ENCODE measurements at places on chromosomes 6 and 20.
A peak's percentile ranks its signal among the peaks of the same experiment; 100 is the strongest.

GRCh38 chr20:37980383-37980782 lies 52.9 kb downstream of the TTI1 start:
- no peak overlapping the region for H3K4me3 ChIP-seq
- H3K36me3 ChIP-seq, result no peaks in the 10 kb centered on the region
- no peak for DNase-seq
- no peak overlapping the region for H3K27ac ChIP-seq
- no peaks in the 10 kb centered on the region for H3K27me3 ChIP-seq

DNA sequence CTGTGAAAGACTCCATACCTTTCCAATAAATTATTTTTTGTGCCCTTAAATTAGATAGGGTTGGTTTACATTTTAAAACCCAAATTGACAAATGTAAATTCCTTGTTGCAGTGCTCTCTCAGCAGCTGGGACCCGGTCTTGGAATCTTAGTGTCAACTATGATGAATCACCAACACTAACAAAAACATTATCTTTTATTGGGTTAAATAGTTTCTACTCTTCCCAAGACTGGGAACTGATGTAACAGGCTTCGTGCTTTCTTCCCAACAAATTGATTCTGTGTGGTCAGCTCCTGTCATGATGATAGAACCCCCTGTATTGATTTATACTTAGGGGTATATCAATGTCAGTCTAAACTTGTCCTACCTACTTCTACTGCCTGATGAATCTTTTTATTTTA lies 23.2 kb upstream of the AHI1 start:
- no peak for DNase-seq
- no peak overlapping the region for H3K4me3 ChIP-seq
- H3K27me3 ChIP-seq, result no peaks in the 10 kb centered on the region
- no peak overlapping the region for H3K27ac ChIP-seq

- no peaks in the 10 kb centered on the region for H3K27me3 ChIP-seq
- H3K4me3 ChIP-seq, result no peak overlapping the region
- no peak for DNase-seq
- no peaks in the 10 kb centered on the region for H3K36me3 ChIP-seq
- no peaks in the 10 kb centered on the region for H3K4me1 ChIP-seq
- H3K27ac ChIP-seq, result no peak overlapping the region
These were observed 162.2 kb downstream of the KCNQ5 start for GRCh38 chr6:72784071-72784470.

DNA sequence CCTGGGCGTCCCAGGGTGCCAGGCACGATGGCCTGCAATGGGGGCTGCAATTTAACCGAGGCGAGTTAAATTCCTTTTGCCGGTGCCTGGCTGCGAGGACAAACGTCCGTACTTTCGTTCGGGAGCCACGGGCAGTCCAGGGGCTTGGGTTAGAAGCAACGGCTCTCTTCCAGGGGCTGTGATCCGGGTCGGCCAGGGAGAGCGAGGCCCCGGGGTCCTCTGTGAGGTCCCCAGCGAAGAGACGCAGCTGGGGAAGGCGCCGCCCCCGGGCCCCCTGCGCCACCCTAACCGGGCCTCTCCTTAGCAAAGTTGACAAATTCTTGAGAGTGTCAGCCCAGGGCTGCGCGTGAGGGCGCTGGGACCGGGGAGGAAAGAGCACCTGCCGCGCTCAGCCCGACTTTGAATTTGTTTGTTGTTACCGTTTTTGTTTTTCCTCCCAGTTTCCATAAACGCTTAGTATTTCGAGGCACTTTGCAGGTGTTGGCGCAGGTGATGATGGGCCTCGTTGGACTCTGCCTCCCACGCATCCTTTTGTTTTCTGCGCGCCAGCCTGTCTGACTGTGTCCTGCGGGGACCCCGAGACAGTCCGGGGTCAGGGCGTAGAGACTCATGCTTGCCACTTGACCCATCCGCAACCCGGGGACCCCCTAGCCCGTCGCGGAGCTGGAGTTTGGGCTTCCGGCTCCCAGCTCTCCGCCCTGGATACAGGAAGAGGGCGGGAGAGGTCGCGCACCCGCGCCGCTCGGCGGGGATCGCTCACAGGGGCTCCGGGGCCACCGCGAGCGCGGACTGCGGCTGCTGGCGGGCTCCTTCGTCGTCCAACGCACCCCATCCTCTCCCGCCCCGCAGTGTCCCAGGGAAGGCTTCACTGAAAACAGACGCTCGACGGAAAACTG lies 5.8 kb downstream of the OLIG3 start:
- H3K4me3 ChIP-seq, result no peak overlapping the region
- no peak overlapping the region for H3K27ac ChIP-seq
- no peaks in the 10 kb centered on the region for H3K36me3 ChIP-seq
- no peaks in the 10 kb centered on the region for H3K4me1 ChIP-seq

GRCh38 chr20:6976106-6976900 lies 208.8 kb downstream of the BMP2 start:
- no peak overlapping the region for H3K4me3 ChIP-seq
- H3K27me3 ChIP-seq, result peaks cover 3% of the 10 kb centered on the region
- H3K4me1 ChIP-seq, result no peaks in the 10 kb centered on the region
- no peak overlapping the region for H3K27ac ChIP-seq
- no peaks in the 10 kb centered on the region for H3K36me3 ChIP-seq

DNA sequence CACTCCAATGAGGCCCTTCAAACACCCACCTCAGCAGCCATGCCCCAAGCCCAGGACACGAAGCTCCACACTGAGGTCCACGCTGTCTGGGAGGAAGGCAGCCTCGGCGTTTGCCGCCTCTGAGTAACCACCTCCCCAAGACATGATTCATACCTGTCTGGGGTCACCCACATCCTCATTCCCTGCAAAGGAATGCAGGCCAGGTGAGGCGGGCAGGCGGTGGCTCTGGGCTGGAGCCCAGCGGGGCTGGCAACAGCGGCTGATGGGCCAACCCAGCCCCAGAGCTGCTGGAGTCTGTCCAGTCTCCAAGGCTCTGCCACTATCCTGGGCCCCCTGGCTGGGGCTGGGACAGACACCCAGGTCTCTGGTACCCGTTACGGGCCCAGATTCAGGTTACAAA lies 14.8 kb downstream of the PMEPA1 start:
- H3K27ac ChIP-seq, result no peak overlapping the region
- no peak overlapping the region for H3K4me3 ChIP-seq
- no peak for DNase-seq
- no peaks in the 10 kb centered on the region for H3K27me3 ChIP-seq
- H3K36me3 ChIP-seq, result no peaks in the 10 kb centered on the region

- H3K4me3 ChIP-seq, result no peak overlapping the region
- H3K36me3 ChIP-seq, result no peaks in the 10 kb centered on the region
- no peaks in the 10 kb centered on the region for H3K27me3 ChIP-seq
These were observed 628.1 kb upstream of the CITED2 start for GRCh38 chr6:140002396-140003022.

- H3K4me3 ChIP-seq, result no peak overlapping the region
- H3K36me3 ChIP-seq, result no peaks in the 10 kb centered on the region
These were observed 52.0 kb downstream of the HIVEP1 start for GRCh38 chr6:12064131-12064530.

- no peaks in the 10 kb centered on the region for H3K36me3 ChIP-seq
- no peak overlapping the region for H3K27ac ChIP-seq
- H3K27me3 ChIP-seq, result no peaks in the 10 kb centered on the region
- H3K4me1 ChIP-seq, result peaks cover 24% of the 10 kb centered on the region
- peak overlapping the region; percentile 60 for H3K4me3 ChIP-seq
These were observed 102.8 kb upstream of the PRSS16 start for GRCh38 chr6:27144740-27145079.

GRCh38 chr6:125753937-125754259 lies 4.5 kb downstream of the HEY2 start:
- H3K27ac ChIP-seq, result no peak overlapping the region
- H3K36me3 ChIP-seq, result peaks cover under 1% of the 10 kb centered on the region
- no peak overlapping the region for H3K4me3 ChIP-seq
- no peak for DNase-seq
- H3K27me3 ChIP-seq, result no peaks in the 10 kb centered on the region
- peaks cover 41% of the 10 kb centered on the region for H3K4me1 ChIP-seq

GRCh38 chr6:2244261-2245102 lies 923 bp downstream of the GMDS start:
- peak overlapping the region; percentile 78 for H3K27ac ChIP-seq
- H3K4me1 ChIP-seq, result peaks cover 4% of the 10 kb centered on the region
- no peak for DNase-seq
- H3K27me3 ChIP-seq, result no peaks in the 10 kb centered on the region
- no peaks in the 10 kb centered on the region for H3K36me3 ChIP-seq

- H3K36me3 ChIP-seq, result peaks cover 21% of the 10 kb centered on the region
- H3K27me3 ChIP-seq, result no peaks in the 10 kb centered on the region
- no peaks in the 10 kb centered on the region for H3K4me1 ChIP-seq
- H3K4me3 ChIP-seq, result no peak overlapping the region
- H3K27ac ChIP-seq, result no peak overlapping the region
These were observed 199.7 kb upstream of the UST start for GRCh38 chr6:148547110-148547509.

DNA sequence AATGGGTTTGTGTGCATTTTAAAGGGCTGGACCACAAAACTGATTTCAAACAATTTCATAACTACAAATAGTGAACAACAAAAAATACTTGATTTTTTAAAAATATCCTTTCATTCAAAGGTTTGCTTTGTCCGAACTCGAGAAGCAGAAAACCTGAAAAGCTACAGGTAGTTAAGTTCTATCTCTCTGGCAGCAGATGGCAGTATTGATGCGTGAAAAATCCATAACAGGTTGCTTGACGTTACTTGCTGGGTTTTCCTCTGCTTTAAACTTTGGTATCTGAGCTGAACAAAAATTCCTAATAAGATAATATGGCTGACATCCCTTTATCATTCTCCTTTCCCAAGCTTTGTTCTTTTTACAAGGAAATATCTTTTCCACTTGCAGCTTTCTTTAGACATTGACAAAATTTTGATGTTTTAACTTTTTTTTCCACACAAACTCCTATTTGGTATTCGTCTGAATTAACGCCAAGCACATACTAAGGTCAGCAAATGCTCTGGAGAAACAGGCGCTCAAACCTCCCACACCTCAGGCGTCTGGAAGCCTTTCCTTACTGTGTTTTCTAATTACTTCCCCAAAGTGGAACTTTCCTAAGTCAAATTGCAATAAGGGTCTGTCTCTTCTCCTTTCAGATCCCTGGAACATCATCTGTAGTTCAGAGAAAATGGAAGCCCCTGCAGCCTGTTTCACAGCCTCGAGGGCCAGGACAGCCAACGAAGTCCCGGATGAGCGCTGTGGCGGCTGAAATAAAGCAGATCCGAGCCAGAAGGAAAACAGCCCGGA lies 50.3 kb upstream of the GFRAL start:
- H3K4me1 ChIP-seq, result no peaks in the 10 kb centered on the region
- H3K27ac ChIP-seq, result no peak overlapping the region
- H3K36me3 ChIP-seq, result no peaks in the 10 kb centered on the region
- no peaks in the 10 kb centered on the region for H3K27me3 ChIP-seq

GRCh38 chr6:159978291-159979135 lies 9.6 kb downstream of the IGF2R start:
- no peaks in the 10 kb centered on the region for H3K27me3 ChIP-seq
- no peak for DNase-seq
- H3K36me3 ChIP-seq, result no peaks in the 10 kb centered on the region
- H3K27ac ChIP-seq, result peak overlapping the region; percentile 30
- no peak overlapping the region for H3K4me3 ChIP-seq

GRCh38 chr6:82362144-82362543 lies 1.5 kb upstream of the TPBG start:
- peaks cover 13% of the 10 kb centered on the region for H3K27me3 ChIP-seq
- peaks cover 16% of the 10 kb centered on the region for H3K4me1 ChIP-seq
- no peak overlapping the region for H3K27ac ChIP-seq
- no peaks in the 10 kb centered on the region for H3K36me3 ChIP-seq
- H3K4me3 ChIP-seq, result no peak overlapping the region
- no peak for DNase-seq

- DNase-seq, result no peak
- H3K27me3 ChIP-seq, result no peaks in the 10 kb centered on the region
- H3K4me1 ChIP-seq, result peaks cover 13% of the 10 kb centered on the region
- H3K27ac ChIP-seq, result no peak within 1 kb of the TSS
These were observed at the start of gene GJA1 for GRCh38 chr6:121435444-121436069. Gene GJA1, plus strand, starts transcription at chr6:121435646. Its CDS starts 11,202 bp downstream, at chr6:121446848.

GRCh38 chr20:48850977-48851299 lies 23.1 kb upstream of the PREX1 start:
- peak overlapping the region; percentile 10 for H3K27ac ChIP-seq
- H3K4me1 ChIP-seq, result peaks cover 12% of the 10 kb centered on the region
- H3K27me3 ChIP-seq, result no peaks in the 10 kb centered on the region

GRCh38 chr6:144321839-144322591 lies 36.9 kb downstream of the UTRN start:
- H3K27me3 ChIP-seq, result no peaks in the 10 kb centered on the region
- no peak for DNase-seq
- no peak overlapping the region for H3K4me3 ChIP-seq
- no peaks in the 10 kb centered on the region for H3K36me3 ChIP-seq
- peaks cover 18% of the 10 kb centered on the region for H3K4me1 ChIP-seq
